ENCODE measurements at places on chromosomes 3 and 15.
A peak's percentile ranks its signal among the peaks of the same experiment; 100 is the strongest.

GRCh38 chr3:117600112-117600511 is 890.5 kb downstream of the TUSC7 start:
- no peak for DNase-seq

- DNase-seq, result no peak
These were observed 322.2 kb upstream of the SATB1 start for GRCh38 chr3:18747383-18747782.

DNA sequence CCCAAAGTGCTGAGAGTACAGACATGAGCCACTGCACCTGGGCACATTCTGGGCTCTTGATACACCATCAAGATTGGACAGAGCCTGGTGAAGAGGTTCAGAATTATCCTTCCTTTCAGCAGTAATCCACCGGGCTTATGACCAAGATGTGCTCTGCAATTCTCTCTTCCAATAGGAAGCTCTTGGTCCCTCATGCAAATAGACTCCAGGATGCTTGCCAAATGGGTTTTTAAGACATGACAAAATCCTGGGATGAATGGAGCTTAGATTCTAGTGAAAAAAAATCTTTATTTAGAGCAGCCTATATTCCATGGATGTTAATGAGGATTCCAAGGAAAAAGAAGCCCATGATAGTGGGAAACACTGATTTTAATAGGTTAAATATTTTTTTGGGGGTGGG is 119.1 kb downstream of the SV2B start:
- DNase-seq, result no peak

GRCh38 chr3:9204253-9204992 is 45.0 kb downstream of the SRGAP3 start:
- no peak for DNase-seq

- DNase-seq, result peak; percentile 30
These were observed 6.0 kb downstream of the ONECUT1 start for GRCh38 chr15:52783929-52784798.

DNA sequence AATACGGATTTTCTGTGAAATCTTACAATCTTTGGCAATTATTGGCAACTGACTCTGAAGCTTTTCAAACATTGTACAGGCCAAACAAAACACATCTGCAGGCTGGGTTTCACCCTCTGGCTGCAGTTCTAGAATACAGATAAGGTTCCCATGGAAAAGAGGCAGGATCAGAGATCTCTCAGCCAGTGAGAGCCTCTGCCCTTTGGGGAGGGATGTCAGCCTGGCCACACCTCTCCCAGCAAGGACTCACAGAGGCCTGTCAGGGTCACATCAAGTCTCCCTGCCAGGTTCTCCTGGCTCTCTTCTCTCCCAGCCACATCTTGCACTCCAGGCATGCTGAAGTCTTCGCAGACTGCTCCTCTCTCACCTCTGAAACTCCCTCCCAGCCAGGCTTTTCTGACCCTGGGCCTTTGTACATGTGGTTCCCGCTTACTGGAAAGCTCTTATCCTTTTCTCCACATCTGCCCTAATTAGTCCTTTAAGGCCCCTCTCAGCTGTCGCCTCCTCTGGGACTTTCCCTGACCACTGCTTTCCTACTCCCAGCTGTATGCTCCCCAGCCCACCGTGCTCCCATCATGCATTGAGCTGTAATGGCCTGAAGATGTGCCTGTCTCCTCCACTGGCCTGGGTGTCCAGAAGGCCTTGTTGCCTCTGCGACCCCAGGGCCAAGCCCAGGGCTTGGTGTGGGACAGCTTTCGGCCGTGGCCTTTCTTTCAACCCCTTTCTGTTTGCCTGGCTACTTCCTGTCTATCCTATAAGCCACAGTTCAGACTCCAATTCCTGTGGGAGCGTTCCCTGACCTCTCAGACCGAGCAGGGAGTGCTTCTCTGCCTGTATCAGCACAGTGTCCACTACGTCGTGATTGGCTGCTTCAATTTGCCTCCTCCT is 4.3 kb downstream of the RBP1 start:
- no peak for DNase-seq

DNA sequence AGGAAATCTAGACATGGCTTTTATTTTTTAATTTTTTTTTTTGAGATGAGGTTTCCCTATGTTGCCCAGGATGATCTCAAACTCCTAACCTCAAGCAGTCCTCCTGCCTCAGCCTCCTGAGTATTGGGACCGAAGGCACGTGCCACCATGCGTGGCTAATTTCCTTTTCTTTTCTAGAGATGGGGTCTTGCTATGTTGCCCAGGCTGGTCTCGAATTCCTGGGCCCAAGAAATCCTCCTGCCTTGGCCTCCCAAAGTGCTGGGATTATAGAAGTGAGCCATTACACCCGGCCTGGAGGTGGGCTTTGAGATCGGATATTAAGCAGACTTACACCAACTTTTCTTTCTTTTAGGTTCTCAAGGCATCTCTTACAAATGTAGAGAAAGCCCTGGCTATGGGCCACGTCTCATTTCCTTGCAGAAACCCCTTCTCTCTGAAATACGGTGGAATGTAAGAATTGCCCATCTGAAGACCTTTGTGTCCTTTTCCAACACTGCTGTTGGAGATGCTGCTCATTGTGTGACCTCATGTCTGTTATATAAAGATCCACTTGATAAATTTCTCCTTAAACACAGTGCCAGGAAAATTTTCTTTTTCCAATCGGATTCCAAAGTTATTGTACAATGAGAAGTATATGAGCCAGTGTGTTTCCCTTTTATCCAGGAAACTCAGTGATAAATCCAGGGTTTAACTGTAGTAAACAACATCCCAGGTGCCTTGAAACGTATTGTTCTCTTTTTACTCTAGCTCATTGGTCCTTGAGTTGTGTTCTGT is 36.8 kb upstream of the CFAP161 start:
- DNase-seq, result no peak

DNA sequence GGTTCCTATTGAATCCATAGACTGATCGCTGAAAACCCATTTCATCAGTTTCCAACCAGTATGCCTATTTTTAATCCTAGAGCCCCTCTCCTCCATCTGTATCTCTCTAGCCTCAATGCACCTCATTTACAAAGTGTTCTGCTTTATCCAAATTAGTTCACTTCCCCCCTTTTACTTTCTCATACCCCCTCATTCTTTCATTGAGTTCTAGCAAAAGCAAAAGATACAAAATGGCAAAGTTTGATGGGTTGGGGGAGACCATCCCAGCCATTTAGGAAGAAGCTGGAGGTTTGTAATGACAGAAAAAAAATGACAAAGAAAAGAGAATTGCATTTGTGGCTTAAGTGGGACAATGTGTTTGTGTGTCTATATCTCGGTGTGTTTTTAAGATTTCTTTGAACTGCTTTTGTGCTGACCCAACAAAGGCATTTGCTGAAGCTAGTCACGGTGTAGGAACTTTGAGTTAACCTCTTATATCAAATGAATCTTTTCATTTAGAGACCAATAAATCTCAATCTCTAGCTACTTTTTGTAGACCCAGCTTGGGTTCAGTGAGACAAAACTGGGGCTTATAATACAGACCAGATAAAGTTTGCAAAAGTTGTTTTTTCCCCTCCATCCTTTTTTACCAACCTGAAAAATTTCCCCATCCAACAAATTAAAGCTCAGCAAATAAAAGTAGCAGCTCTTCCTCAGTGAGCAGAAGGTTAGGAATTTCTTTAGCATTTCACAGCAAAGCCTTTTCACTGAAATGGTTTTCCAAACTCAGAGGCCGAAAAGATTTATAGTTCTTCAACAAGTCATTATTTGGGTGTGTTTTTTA is 18.7 kb downstream of the NR2F2 start:
- DNase-seq, result no peak

DNA sequence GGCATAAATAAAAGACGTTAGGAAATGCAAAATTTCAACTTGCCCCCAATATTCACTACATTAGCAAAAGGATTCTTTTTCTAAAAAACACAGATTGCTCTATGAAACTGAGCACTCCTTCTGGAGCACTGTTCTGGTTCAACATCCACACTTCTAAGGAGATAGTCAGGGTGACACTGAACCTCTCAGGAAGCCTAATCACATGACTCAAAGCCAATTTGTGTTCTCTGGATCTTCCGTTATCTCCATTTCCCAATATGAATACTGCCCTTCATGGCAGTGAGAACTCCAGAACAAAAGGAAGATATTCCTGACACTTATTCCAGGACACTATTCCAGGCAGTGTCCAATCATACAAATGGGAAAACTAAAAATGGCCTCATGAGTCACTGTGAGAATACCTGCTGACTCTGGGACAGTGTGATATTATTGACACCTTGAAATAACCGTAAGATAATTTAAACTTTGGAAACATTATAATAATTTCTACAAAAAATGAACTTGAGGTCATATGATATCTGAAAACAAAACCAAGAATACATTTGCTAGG is 21.4 kb upstream of the TRPM7 start:
- DNase-seq, result no peak

- no peak for DNase-seq
These were observed 61.4 kb upstream of the ZBTB38 start for GRCh38 chr3:141306922-141307321.

DNA sequence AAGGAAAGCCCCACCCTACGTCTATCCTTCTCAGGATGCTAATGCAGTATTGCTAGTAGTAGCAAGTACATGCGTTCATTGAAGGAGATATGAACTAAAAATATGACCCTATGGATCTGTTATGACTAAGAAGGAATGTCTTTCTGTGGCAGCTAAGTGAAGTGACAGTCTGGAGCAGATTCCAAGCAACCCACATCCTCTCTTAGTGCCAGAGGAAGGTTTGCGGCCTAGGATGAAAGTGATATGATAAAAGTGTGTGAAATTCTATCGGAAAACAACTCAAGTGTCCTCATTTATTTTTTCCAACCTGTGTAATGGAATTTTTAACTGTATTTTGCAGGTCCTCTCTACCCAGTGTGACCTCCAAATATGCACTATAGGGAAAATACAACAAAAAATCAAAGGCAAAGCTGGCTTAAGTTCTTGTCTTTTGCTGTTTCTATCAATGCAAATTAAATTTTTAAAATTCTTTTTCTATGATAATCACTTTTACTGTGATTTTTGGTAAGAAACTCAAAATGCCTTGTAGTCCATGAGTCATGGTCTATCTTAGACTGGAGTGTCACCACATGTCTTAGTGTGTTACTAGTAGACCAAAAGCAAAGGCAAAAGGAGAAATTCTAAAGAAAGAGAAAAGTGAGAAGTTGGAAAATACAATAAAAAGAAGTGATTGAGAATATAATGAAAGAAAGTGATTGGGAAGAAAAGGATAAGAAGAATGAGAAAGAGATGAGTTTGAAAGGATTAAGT is 161.2 kb upstream of the TMCO5A start:
- no peak for DNase-seq

GRCh38 chr3:177498037-177498857 is 301.0 kb upstream of the TBL1XR1 start:
- DNase-seq, result no peak

- DNase-seq, result no peak
These were observed 1.6 kb downstream of the OXTR start for GRCh38 chr3:8767667-8768363.

- no peak for DNase-seq
These were observed 23.3 kb upstream of the LMOD3 start for GRCh38 chr3:69145688-69146087.

DNA sequence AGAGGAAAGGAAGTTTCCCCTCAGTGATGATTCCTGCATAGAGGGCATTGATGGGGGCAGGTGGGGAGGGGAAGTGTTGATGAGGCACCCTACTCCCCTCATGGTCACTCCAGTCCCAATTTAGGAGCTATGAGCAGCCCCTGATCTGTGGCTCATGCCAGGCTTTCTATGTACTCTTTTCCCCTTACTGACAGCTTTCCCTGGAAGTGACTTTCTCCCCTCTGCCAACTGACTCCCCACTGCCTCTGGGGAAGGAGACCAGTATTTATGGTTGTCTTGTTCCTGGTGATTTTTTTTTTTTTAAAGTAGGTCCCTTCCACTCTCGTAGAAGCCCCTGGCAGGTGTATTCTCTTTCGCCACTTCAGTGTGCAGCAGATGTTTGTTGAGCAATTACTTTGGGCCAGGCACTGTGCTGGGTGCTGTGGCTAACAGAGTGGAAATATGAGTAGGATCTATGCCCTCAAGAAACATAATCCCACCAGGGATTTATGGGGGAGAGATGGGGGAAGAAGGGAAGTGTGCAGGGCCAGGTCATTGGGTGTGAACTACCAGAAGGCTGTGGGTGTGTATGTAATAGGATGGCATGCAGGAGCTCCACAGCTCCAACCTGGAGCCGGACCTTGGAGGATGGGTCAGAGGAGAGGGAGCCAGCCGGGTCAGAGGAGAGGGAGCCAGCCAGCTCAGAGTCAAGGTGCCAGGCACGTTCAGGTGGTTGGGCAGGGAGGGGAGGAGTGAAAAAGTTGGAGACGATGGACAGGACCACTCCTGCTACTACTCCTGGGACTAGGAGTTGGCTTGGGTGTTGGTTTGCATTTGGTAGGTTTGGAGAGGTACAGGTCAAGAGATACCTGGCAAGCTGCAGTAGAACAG is 3.5 kb downstream of the SMAD6 start:
- no peak for DNase-seq

- DNase-seq, result no peak
These were observed 52.7 kb downstream of the MITF start for GRCh38 chr3:69791919-69792399.

DNA sequence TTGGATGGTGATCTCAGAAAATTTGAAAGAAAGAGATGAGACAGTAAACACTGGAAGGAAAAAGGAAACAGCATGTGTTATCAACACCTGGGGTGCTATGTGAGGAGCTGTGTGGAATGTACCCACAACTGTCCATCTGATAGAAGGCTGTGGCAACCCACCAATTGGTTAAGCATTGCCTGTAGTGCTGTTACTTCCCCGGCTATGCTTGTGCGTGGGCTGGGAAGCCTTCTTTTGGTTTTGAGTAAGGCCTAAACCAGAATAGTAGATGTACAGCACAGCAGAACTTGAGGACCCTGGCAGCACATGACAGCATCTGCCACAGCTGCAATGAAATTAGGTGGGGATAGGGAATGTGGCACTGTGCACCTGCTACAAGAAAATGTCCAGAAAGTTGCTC is 184.5 kb downstream of the FHIT start:
- DNase-seq, result no peak

GRCh38 chr3:155252021-155252420 is 41.5 kb downstream of the STRIT1 start:
- no peak for DNase-seq

DNA sequence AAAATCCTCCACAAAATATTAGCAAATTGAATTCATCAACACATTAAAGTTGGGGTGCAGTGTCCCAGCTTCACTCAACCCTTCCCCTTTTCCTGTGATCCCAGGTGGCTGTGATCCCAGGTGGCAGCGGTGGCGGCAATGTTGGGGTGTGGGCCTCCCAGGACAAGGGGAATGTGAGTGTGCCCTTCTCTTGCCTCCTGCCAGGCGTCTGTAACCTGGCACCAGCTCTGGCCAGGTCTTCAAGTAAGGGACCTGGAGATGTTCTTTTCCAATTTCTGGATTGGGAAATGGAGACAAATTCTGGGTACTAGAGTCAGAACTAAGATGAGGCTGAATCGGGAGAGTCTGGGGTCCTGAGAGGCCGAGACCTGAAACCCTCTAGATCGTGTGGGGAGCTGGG is 20.1 kb downstream of the GOLGA6A start:
- no peak for DNase-seq
